ENCODE measurements at places on chromosomes 3 and 15.

DNA sequence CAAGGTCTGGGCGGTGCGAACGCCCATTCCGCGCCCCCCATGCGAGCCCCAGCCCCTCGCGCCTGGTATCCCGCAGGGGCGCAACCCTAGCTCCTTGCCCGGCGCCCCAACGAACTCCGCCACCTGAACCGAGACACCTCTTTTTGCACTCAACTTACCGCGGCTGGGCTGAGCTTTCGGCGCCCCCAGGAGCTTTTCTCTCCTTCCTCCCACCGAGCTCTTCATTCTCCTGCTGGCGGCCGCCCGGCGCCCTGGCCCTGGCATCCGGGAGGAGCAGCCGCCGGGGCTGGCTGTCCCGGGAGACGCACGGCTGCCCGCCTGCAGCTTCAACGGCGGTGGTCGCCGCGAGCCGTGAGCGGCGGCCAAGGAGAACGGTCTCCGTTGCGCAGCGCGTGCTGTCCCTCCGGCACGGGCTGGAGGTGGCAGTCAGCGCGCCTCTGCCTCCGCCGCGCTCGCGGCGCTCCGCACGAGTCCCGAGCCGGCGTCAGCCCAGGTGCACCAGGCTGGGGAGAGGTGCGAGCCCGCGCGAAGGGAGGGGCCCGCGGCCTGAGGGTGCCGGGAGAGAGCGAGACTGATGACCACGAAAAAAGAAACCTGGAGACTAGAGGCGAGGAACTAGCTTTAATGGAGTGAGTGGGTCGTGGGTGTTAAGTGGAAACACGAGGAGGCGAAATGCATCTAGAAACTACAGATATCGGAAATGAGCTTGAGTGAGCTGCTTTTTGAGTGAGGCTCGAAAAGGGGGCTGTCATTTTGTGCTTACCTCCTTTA is 621.5 kb upstream of the ZNF385D start:
- no peak for DNase-seq

DNA sequence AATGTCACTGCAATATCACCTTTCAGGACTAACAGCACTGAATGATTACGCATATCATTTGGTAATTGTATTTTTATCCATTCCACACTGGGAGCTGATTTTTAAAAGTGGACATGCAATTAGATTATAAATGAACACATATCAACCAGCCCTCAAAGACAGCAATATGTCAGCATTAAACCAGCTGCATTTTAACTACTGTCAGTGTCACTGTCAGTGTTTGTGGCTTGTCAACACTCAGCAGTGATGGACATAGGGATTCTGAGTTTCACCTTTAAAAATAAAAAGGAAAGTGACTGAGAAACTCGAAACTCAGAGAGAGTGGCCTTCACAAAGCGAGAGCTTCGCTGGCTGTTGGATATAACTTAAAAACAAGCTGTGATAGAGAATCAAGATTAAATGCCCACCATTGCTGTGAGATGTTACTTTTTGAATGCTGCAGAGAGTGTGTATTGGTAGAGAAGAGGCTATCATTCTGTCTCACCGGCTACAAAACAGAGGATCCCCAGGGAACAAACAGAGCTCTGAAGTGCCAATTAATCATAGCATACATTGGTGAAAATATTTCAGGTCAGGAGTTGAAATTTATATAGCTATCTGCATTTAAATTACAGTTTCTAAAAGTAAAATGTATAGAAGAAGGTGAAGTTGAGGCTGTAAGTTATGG is 635.8 kb downstream of the SQOR start:
- no peak for DNase-seq

DNA sequence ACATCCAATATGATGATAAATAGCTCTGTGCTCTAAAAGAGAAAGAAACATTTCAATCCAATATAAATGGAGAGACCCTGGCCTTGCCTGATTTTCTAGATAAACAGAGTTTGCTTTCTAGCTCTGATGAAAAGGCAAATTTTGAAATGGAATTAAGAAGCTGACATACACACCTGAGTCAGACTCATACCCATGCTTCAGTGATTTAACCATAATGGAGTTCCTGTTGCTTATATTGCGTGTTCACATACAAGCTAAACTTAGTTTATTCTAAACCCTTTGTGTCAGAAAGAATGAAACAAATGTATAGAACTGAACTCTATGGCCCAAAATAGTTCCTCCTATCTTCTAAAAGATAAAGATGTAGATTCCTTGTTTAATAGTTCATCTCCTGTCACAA is 760.8 kb upstream of the ARPP21 start:
- no peak for DNase-seq

DNA sequence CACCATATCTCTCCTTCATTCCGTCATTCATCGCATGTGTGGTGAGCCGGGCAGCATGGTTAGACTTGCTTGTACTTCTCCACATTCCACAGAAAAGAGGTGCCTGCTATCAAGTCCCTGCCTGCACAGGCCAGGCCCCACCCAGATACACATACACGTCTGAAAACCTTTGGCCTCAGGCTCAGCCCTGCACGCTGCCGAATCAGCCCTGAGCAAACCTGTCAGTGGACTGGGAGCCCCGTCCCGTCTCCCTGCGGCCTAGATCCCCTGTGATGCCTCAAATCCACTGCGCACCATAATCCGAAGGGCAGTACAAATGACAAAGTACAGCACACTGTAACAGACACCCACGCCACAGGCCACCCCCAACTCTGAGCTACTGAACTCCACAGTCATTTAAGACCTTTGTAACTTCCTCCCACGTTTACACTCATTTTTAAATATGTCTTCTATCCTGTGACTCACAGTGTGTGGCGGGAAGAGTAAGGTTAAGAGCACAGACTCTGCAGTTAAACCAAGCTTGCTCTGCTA is 67.1 kb downstream of the MB21D2 start:
- no peak for DNase-seq

DNA sequence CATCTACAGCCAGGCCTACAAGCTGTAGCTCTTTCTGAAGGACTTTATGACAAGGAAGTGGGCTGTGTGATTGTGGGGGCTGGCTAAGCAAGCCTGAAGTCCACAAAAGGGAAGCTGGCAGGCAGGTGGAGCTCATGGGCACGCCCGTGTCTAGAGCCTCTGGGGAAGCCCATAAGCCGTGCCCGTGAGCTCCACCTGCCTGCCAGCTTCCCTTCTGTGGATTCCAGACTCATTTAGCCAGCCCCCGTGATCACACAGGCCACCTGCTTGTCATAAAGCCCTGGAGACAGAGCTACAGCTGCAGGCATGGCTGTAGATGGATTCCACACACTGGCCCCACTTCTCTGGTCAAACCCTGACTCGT is 15.2 kb downstream of the EFCC1 start:
- peak; percentile 68 for DNase-seq

DNA sequence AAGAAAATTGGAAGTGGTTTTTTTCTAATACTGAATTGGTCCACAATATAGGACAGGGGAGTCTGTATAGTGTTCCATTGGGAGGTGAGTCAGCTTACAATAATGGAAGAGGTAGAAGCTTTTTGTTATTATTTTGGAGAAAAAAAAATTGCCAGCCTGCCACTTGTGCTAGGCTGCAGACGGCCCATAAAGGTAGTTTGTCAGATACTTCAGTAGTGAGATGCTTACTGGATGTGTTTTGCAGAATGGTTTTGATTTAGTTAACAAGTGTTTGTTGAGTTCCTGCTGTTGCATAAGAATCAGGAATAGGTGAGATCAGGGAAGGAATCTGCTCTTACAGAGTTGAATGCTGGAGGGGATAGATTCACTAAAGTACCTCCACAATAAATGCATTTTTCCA is 1.0 kb downstream of the DTWD1 start:
- no peak for DNase-seq

- no peak for DNase-seq
Measured at GRCh38 chr15:31236184-31237042, 90.2 kb upstream of the KLF13 start.

- DNase-seq: no peak
Measured at GRCh38 chr3:17088017-17088416, 203.3 kb downstream of the PLCL2 start.

GRCh38 chr3:186960347-186960746 is 30.0 kb downstream of the ST6GAL1 start:
- no peak for DNase-seq

DNA sequence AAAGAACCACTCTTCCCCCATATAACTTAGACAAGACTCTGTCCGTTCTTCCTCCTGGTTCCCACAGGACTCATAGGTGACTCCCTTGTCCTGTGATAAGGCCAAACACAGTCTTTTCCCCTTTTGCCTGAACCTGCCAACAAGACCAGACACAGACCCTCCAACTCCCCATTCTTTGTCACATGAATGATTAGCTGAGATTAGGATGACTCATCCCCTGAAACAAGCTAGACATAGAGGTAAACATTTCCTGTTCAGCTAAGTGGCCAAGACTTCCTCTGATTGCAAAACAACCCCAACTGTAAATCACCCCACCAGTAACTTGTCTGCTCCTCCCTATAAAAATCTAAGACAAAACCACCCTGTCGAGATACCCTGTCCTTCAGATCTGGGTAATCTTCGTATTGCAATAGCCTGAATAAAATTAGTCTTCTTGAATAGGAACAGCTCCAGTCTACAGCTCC is 11.4 kb upstream of the HTR3E start:
- DNase-seq: no peak

DNA sequence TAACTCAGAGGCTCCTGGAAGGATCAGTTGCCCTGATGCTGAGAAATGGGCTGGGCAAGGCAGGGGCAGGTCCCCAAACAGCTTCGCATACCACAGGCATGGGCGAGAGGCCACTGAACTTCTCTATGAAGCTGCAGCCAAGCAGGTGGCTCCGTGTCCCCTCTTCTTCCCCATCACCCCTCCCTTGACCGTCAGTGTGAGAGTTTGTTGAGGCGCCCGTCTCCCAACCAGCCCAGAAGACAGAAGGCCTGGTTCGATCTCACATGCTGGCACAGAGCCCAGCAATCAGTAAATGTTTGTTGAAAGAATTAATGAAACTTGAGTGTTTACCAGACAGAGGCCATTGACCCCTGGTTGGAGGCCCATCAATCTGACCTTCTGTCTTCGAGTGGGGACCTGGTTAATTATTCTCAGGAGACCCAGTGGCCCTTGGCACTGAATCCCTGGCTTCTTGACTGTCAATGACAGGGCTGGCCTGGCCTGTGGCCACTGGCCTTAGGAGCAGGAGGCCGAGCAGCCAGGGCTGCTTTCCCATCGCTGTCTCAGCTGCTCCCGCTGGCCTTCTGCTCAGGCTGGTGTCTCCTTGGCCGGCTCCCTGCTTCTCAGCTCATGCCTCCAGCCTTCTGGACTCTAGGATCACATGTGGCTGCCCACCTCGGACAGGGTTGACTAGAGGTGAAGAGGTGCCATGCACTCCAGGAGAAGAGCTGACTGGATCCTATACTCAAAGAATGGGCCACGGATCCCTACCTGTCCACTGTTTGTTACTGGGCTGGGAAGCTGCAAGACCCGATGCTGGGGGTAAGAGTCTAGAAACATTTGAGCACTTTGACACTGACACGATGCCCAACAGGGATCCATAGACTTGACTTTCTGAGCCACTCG is 113.4 kb downstream of the ASB7 start:
- no peak for DNase-seq

DNA sequence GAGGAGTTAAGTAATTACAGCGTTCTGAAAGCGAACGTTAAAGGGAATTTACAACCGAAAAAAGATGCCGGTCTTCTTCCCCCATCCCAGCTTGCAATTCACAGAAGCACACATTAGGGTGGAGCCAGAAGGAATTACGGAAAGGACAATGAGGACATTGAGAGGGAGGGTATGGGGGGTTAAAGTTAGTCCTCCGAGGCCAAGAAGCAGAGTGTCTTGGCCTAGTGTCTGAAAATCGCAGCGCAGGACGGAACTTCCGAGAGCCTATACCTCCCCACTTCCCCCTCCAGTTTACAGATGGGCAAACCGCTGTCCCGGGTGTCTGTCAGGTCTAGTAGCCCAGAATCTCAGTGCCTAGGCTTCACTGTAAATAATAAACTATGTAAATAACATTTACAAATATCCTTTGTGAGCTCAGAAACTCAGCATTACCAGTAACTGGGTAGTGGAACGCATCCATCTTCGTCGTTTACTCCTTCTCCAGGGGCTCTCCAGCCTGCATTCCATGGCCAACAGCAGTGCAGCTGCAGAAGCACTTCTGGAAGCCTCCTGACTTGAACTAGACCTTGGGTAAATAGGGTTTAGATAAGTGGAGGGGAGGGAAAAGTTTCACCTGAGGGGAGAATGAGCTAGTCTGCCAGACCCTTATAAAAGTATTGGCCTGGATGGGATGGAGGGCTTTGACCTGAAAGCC is 922 bp downstream of the ADPRH start:
- no peak for DNase-seq

DNA sequence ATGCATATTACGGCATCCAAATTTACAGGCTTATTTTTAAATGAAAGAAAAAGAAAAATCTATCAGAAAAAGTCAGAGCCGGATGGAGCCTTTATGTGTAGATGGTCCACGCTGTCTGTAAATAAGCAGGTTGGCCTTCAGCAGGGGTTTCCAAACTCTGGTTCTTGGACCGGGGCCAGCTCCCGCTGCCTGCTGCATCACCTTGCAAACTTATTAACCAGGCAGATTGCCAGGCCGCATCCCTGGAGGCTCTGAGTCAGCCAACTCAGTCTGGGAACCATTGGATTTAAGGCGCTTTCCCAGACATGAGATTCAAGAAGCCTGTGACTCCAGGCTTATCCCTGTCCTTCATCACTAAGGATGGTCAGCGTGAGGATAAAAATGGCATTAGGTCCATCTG is 212.4 kb downstream of the OPA1 start:
- DNase-seq: no peak

DNA sequence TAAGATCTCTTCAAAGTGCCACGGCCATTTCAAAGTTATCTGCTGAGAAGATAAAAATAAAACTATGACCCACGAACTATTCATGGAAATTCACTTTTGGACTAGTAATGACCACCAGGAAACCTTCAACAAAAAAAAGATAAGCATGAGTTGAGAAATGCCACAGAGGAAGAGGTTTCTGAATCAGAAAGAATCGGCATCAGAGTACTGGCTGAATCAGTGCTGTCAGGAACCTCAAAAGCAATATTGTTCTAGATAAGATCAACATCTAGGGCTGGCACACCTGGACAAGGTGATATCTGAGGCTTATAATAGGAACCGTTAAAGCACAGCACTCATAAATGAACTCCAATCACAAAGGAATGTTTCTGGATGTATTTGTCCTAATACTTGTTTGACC is 72.7 kb downstream of the PEAK1 start:
- DNase-seq: no peak

DNA sequence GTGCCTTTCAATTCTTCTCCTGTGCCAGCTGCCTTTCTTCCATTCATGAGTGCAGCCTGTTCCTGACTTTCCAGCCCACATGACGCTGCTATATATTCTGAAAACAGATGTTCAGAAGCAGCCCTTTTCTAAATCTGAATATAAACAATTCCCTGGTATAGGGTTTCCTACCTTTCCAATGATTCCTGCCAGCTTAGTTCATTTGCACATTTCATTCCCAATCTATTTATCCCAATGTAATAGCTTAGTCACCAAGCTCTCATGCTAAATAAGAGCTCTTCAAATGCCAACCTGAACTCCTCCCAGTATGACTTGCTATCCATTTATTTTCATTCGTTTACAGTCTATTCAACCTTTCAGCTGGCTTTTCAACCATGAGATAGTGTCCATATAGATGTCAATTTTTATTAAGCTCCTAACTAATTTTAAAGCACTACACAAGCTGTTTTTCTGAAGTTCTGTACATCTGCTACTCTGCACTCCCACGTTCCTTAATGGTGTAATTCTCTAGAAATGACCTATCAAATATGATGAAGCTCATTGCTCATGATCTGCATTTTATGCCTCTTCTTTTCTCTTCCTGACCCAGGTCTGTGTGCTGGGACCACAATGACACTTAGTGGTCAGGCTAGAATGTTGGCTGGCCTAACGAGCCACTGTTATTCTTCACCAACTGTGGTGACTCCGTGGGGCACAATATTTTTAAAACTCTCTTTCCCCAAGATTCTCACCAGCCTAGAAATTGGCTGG is 605.0 kb upstream of the TBL1XR1 start:
- no peak for DNase-seq

- DNase-seq: no peak
Measured at GRCh38 chr3:173933113-173933512, 535.6 kb downstream of the NLGN1 start.

Measured in CD8-positive, alpha-beta memory T cell (primary cell).